Effector CD4-positive, alpha-beta T cell (primary cell): ENCODE measurements at places on chromosomes 6 and 20.

DNA sequence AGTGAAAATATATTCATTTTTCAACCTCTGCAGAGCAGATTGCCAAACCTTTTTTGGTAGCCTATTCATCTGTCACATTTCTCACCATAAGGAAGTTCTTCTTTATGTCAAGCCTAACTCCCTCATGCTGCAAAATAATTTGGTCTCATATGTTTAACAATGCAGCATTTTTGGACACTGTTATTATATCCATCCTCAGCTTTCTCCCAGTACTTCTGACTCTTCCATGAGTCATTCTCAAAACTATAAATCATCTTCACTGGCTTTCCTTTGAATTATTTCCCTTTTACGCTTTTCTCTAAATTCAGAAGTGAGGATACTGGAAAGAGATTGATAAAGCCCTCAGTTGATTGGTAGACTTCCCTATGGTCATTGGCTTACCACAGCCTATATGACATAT, 192.2 kb downstream of the TPBG start:
- DNase-seq, result no peak

DNA sequence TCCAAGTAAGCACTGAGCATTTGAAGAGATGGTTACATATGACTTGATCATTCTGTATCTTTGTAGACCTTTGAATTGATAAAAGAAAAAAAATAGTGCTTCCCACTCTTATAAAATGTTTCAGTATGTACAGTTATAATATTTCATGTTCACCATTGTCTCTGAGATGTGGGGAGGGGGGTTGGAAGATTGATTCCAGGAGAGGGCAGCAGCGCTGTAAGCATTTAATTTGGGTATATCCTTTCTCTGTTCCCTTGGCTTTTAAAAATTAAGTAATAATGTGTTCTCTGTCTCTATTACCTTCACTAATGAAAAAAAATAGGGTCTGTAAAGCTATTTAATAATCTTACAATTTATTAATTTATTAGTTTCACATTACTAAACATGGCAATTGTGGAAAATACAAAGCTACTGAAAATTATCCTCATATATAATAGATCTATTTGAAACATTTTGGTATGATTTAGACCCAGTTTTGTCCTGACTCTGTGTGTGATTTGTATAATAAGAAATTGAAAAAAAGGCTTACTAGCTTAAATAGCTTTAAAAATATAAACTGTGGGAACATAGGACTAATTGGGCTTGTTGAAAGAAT, 341.2 kb downstream of the CDKAL1 start:
- no peak for DNase-seq

- DNase-seq, result no peak
Observed at GRCh38 chr6:143146186-143146851, 85.6 kb downstream of the AIG1 start.

DNA sequence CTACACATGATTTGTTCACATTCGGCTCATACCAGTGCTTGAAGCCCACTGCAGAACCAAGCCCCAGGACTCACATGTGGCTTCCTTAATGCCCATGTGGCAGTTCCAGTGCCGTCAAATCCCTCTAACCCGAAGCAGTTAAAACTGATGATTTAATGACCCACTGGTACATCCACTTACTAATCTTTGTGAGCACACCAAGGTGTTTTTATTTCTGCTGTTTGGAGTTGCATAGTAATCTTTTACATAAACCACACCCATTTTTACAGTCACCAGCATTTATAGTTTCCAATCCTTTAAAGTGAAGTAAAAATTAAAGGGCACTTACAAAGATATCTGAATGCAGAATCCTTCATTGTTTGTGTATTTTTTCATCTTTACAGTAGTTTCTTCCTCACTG, 232.0 kb downstream of the ANKRD60 start:
- DNase-seq, result no peak

DNA sequence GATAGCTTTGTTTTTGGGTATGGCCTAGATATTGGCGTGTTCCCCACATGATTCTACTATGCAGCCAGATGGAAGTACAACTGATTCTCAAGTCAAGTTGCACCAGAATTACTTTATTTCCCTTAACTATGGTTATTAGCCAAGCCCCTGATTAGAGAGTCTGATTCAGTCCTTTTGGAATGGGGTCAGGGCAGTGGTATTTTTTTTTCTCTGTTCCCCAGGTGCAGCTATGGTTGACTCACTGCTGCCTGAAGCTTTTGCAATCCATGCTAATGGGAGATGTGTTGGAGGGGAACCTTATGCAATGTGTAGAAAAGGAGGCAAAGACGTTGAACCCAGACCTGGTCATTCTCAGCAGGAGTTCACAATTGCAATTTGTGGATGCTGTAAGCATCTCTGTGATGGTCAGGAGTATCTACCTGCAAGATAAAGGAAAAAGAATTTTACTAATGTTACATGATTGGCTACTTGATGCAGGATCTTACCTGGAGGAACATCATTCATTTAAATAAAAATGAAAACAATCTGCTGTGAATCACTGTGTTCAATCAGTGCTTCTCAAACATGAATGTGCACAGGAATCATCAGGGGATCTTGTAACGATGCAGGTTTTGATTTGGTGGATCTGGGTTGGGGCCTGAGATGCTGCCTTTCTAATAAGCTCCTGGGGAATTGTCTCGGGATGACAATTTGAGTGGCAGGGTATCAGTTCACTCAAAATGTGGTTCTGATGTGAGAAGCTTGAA, 49.4 kb downstream of the PFDN4 start:
- DNase-seq, result no peak

DNA sequence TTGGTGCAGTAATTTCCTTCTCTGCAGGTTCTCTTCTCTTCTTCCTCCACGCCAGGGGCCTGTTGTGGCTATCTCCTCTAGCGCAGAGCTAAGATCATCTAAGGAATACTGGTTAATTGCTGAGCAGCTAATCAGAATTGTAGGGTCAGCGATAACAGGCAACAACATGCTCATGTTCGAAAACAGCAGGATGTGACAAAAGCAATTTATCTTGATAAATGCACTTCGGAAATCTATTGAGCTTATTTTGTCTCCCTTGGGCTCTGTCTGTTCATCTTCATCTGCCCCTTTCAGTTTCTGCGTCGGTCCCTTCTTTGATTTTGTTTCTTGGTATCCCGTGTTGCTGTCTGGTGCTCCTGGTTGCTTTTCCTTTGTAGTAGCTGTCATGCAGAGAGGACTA, 67.3 kb upstream of the MAP3K7 start:
- DNase-seq, result no peak

DNA sequence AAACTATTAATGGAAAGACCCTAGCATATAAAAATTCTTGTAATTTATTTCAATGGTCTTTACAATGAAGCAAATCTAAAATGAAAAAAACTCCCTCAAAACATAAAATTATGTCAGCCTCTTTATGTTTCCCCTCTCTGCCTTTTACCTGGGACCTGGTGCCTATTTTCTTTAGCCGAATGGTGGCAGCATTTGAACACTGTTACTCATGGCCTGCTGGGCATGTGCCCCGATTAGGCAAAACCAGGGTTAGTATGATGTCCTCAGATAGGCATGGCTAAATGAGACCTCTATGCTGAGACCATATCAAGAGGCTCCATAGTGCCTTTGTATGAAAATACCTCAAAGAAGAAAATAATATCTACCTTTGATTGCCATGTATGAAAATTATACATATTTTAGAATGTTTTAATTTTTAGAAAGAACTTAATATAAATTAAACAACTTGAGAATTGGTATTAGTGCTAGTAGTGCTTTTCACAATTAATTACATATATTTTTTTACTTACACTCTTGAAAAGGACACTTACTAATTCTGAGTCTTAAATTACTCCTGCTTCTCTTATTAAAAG, 22.5 kb upstream of the C6orf58 start:
- no peak for DNase-seq

DNA sequence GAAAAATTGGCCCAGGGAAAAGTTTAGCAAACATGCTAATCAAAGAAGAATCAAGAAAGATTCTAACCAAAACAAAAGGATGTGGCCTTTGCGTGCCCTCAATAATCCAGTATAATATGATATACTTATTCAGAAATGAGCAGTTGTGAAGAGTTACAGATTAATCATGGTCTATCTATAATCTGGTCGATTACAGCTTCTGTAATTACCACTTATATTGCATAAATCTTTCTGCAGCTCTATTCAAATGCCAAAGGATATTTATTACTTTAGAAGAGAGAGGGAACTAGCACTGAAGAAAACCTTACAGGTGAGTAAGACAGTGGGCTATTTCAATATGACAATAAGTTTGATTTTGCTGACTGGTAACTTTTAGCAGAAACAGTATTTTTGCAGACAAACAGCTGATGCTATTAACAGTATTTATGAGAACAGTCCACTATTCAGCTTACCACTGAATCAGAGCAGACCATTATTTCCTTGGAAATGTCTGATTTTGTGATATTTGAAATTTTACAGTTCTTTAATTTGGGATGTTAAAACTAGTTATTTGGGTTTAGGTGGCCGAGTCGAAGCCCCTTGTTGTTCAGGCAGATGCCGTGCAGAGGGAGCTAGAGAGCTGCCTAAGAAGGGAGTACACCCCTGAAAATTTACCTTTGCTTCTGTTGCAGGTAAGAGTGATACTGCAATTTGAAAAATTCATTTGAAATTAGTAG, 92.2 kb downstream of the CEP57L1 start:
- DNase-seq, result peak; percentile 38

- no peak for DNase-seq
Observed at GRCh38 chr6:132887204-132887603, 72.8 kb downstream of the RPS12 start.

- no peak for DNase-seq
Observed at GRCh38 chr6:39841923-39842322, 49.7 kb downstream of the DAAM2 start.
